DND-41 (cell line): ENCODE measurements at places on chromosomes 12 and 14.

GRCh38 chr12:49671031-49671765 lies 36.0 kb downstream of the FMNL3 start:
- DNase-seq, result peak; percentile 86

GRCh38 chr12:109832541-109833306 lies 474 bp downstream of the TRPV4 start:
- DNase-seq, result no peak

GRCh38 chr14:95510804-95511203 lies 5.6 kb downstream of the SYNE3 start:
- DNase-seq, result no peak

GRCh38 chr12:132439333-132439904 lies 50.5 kb upstream of the FBRSL1 start:
- no peak for DNase-seq

GRCh38 chr12:20832911-20833310 lies 22.4 kb downstream of the SLCO1B3 start:
- no peak for DNase-seq

DNA sequence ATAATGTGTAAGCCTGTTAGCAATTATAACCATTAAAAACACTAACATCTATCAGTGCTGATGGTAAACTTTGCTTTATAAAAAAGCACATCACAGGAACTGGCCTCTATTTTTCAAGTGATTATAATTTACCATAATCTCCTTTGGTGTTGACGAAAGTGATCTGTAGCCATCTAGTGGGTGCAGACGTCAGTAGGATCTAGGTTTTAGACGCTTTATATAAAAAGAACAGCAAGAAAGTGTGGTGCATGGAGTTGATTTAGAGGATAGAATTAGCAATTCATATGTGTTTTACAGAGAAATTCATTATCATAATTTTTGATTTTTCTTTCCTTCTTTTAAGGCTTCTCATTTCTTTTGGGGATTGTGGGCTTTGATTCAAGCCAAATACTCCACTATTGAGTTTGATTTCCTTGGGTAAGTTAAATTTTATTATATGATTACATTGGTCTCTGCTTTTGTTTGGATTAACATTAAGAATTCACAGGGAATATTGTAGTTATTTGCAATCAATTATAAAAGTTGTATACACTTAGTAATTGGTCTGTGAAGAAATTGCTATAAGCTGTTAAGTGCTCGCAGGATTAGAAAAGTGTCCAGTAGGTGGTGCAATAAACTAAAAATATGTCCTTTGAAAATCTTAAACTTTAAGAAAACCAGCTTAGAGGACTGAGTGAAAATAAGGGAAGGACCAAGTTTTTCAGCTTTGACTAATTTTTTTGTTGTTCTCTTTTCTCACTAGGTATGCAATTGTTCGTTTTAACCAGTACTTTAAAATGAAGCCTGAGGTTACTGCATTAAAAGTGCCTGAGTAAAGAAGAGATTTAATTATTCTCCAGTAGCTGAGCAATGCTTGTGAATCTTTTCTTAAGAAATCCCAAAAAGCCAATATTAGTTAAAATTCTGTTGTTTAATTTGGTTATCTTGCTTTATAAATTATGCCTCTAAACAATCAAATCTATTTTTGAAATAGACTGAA lies 59.5 kb downstream of the ETNK1 start:
- DNase-seq, result no peak
